Transverse colon (tissue), 4 donors: ENCODE measurements at places on chromosomes 5 and 9. TPM values are rescaled to one million over a fixed set of nuclear protein-coding genes. Genes with fewer than 3 reads are reported as not detected.

The NSG2 gene
- total RNA-seq = 4.0 TPM

The CTXN3 gene
- not detected for total RNA-seq

GRCh38 chr5:141359790-141360426, at the start of gene PCDHGB2:
Gene PCDHGB2, plus strand, starts transcription at chr5:141359994. Its CDS starts 142 bp downstream, at chr5:141360136.
- H3K4me3 ChIP-seq = no peak within 1 kb of the TSS
- peaks cover 23% of the 10 kb centered on the region for H3K27me3 ChIP-seq
- DNase-seq = no peak
- no peaks in the 10 kb centered on the region for H3K4me1 ChIP-seq
- H3K36me3 ChIP-seq = no peaks in the 10 kb centered on the region

DNA sequence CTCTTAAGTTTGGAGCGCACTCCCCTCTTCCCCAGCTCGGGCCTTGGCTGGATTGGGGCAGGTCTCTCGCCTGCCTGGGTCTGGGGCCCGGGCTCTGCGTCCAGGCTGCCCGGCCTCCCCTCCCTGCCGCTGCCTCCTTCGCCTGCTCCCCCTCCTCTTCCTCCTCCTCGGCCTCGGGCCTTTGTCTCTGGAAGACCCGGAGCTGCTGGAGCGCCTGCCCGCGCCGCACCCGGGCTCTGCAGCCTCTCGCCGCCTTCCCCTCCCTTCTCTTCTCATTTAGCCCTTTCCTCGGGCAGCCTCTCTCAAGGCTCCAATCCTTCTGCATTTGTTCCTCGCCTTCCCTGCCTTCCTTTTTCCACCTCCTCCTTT, 218.5 kb downstream of the C9orf50 start:
- no peaks in the 10 kb centered on the region for H3K36me3 ChIP-seq
- no peak overlapping the region for H3K4me3 ChIP-seq
- H3K27ac ChIP-seq = peak overlapping the region; percentile 74
- peaks cover 12% of the 10 kb centered on the region for H3K4me1 ChIP-seq
